ENCODE measurements at places on chromosomes 1 and 21.
A peak's percentile ranks its signal among the peaks of the same experiment; 100 is the strongest.

DNA sequence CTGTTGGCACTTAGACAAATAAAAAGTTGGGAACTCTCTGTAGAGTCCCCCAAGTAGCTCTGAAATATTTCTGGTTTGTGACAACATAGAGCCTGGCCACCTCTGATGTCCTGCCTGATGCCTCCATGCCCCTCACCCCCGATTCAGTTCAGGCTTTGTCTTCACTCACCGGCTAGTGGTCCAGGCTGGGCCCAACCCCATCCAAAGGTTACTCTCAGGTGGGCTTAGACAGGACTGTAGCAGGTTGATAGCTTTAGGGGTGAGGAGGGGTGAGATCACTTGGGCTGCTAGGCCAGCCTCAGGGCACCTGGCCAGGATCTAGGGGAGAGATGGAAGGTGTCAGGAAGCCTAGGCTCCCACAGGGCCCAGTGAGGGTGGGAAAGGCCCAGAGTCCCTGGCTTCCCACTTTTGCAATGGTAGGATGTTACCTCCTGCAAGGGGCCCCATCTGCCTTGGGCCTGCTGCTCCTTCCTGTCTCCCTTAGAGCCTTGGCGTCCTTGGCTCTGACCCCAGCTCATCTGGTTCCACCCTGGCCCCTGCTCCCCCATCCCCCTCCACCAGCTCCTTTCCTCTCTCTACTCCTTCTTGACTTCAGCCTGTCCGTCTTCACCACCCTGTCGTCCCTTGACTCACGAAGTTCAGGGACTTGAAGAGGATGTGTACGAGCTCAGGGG, 6.7 kb downstream of the EPS8L3 start:
- DNase-seq = no peak

GRCh38 chr1:27004471-27005165, 8.0 kb downstream of the TENT5B start:
- DNase-seq = no peak

DNA sequence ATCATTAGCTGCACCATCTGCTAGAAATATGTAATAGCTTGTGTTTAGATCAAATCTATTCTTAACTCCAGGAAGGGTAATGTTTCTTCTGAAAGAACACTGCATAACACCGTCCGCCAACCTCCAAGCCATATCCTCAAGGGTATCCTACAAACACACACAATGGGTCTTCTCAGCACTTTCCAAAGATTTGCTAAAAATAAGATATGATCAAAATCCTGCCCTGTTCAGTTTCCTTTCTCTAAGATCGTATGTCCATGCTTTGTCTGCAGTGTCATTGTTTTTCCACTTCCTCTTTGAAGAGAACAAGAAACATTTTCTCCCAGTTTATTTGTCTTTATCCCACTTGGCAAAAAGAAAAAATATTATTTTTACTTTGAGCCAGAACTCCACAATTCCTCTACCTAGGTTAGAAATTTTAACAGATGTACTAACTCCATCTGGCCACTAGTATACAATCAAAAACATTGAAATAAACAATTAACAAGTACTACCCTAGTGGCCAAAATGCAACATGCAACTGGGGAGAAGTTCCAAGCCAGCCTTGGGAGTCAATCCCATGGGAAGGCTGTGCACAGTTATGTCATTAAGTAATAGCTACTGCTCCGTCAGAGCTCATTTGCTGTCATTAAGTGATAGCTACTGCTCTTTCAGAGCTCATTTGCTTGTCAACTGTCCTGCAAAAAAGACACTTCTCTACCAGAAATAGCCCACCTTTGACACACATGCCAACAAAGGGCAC, 37.8 kb downstream of the FRRS1 start:
- peak; percentile 26 for DNase-seq

DNA sequence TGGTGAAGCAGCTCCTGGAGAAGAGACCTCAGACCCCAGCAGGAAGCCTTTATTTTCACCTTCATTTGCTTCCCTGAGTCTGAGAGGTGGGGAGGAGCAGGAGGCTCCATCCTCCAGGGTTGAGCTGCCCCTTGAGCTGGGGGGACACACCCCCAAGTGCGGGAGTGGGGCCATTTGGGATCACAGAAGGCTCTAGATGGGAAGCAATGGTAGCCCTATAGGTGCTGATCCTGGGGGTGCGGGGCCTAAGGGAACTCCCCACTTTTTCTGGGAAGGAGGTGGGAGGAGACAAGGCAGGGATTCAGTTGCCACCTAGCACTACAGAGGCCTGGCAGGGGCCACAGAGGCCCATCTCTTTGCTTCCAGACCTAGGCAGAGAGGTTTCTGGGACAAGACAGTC, 247.9 kb upstream of the CSF3R start:
- DNase-seq = no peak

DNA sequence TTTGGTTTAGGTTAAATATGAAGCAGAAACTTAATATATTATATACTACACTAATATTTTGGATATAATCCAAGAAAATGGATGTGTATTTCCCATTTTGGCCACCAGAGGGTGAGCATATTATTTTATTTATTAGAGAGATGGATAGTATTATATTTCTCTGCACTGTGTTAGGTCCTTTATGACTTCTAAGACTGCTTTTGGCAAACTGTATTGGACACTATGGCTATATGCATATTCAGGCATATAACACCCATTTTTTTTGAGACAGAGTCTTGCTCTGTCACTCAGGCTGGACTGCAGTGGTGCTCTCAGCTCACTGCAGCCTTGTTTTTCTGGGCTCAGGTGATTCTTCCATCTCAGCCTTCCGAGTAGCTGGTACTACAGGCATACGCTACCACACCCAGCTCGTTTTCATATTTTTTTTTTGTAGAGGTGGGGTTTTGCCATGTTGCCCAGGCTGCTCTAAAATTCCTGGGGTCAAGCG, 17.8 kb upstream of the PGM1 start:
- DNase-seq = peak; percentile 48

DNA sequence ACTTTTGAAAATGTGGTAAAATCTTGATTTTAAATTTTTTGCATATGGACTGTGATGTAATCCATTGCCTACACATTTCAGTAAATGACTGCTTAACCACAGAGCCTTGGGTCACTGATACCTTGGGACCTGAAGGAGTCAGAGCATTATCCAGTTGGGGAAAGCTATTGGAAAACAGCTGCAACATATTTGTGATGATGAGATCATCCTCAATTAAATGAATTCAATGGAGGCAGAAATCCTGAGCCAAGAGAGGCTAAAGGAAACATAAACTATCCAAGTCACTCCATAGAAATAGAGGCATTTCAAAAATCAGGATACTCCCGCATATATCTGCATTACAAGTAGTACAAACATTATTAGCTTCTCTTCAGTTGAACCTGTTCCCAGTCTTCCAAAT, 99.8 kb upstream of the PRMT6 start:
- no peak for DNase-seq

- DNase-seq = peak; percentile 65
Measured at GRCh38 chr21:36589352-36589971, 109.5 kb upstream of the SIM2 start.

- no peak for DNase-seq
Measured at GRCh38 chr1:155657463-155657862, 31.1 kb downstream of the YY1AP1 start.

- no peak for DNase-seq
Measured at GRCh38 chr21:28738882-28739281, 253.8 kb downstream of the LTN1 start.

- peak; percentile 70 for DNase-seq
Measured at GRCh38 chr1:206725109-206725963, 40.6 kb downstream of the MAPKAPK2 start.

- DNase-seq = peak; percentile 40
Measured at GRCh38 chr1:113652771-113653170, 106.5 kb downstream of the PHTF1 start.

DNA sequence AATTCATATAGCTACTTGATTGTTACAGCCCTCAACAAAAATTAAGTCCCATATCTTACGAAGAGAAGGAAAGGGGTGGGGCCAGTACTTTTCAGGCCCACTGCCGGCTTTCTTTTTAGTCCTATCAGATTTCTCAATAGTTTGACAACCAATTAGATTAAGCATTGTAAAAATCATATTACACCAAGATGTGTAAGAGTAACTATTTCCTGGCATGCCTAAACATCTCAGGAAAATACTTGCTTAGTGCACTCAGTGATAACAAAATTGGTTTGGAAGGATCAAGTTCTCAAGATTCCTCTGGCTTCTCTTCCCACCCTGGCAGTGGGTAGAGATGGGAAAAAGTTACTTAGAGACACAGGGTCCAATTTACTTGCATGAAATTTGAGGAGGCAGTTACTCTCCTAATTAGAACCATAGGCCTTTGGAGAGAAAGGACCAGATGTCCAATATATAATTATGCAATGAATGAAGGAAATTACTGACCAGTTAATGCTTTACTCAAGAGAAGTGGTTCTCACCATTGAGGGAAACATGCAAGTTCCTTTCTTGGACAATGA, 30.1 kb downstream of the STPG1 start:
- DNase-seq = no peak
